Head of caudate nucleus (tissue), 42 donors: ENCODE measurements at places on chromosomes 4 and X.
A peak's percentile ranks its signal among the peaks of the same experiment; 100 is the strongest.

DNA sequence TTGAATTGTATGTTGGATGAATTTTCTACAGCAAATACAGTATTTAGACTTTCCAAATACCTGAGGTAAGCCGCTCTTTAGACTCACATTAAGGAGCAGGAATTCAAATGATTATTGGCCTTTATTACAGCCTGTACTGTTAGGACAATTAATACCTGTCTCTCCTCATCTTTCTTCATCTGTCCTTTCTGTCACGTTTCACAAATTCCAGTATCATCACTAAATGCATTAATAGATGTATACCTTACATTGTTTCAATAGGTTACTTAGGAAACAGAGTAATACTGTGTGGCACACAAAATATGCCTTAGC is 1.2 kb downstream of the FAM241A start:
- no peak for DNase-seq

GRCh38 chr4:139514382-139515059 is 41.5 kb downstream of the SETD7 start:
- no peak for DNase-seq

DNA sequence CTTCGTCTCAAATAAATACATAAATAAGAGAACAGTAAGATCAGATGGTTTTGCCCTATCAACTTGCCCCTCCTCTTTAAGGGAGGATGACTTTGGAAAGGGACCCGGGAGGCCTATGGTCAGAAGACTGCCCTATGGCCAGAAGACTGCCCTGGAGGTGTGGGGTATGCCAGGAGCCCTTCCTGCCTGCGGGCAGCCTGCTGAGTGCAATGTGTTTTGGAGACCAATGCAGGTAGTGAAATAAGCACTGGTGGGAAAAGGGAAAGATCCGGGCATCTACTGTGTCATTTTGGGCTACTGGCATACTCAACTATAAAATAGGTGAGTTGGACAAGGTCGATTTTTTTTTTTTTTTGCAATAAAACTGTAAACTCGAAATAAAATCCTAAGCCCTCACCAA is 129.8 kb upstream of the SLC34A2 start:
- no peak for DNase-seq

DNA sequence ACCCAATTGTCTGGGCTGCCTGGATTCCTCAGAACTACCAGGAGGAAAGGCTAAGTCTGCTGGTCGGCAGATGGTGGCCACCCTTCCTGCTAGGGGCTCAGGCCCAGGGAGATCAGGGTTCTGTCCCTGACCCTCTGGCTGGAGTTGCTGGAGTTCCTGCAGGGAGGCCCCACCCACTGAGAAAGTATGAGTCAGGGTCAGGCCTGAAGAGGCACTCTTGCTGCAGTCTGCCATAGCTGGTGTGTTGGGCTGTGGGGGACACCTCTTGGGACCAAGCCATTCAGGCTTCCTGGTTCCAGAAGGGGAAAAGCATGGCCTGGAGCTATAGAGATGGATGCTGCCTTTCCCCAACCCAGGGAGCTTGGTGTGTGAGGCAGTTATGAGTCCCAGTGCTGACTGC is 40.4 kb upstream of the PCDH18 start:
- DNase-seq: no peak

GRCh38 chr4:45437381-45437780 is 686.5 kb downstream of the GABRG1 start:
- no peak for DNase-seq

DNA sequence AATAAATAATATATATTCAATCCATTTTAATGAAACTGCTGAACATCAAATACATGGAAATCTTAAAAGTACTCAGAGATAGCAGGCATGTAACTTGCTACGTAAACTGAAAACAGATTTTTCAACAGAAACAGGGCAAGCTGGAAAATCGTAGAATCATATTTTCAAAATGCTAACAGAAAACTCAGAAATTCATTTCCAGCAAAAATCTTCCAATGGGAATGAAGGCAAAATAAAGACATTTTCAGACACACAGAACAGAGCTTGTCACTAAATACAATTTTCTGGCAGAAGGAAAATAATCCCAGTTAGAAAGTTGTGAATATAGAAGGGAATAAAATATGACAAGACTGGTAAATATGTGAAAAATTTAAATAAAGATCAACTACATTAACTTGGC is 419.9 kb upstream of the ZFP42 start:
- DNase-seq: no peak

DNA sequence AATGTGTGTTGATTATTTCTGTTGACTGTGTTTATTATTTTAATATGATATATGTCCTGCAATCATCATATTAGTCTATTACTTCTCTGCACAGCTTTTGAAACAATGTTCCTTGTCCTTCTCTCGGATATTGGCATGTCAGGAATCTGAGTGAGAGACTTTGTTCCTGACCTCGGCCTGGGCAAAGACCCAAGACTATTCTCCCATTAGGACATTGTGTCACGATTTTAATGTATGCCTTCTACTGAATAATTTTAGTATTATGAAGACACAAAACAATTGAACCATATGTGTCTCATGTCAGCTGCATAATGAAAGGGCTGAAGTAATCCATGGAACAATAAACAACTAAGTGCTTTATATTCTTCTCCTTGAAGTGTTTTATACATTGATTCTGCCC is 580.8 kb upstream of the TENM3 start:
- DNase-seq: peak; percentile 14

- DNase-seq: no peak
Observed at GRCh38 chr4:6041800-6042199, 23.6 kb upstream of the C4orf50 start.

DNA sequence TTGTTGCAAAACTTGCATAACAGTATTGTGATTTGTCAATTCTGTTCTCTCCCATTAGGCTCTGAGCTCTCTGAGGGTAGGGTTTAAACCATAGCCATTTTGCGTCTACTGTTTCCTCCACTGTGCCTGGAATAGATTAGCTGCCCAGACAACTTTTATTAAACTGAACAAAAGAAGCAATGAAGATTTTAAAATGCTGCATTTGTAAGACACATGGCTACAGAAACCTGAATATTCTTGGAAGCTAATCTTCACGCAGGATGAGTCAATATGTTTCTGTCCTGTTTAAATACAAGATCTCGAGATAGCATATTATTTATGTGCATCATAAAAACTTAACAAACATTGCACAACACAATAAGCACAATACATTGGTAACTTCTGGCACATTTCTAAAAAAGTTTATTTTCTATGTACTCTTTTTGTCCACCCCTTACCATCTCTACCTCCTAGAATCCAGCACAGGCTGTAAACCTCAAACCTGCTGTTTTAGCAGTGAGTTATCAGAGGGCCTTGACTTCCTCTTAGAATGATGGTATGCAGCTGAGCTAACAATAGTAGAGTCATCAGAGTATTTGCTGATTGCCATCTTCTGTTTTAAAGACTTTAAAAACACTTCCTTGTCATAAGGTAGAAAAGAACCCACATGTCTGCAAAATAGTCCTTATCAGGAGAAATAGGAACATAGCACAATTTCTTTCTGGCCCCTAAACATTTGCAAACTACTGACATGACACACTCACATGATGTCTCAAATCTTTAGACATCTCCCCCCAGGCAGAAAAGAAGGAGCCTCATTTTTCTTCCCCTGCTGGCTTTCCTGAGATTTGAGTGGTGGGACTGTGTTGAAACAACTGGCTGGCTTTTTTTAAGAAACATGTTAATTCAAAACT is 10.6 kb upstream of the CCNG2 start:
- DNase-seq: no peak
